ENCODE measurements at places on chromosomes 12 and 14.
A peak's percentile ranks its signal among the peaks of the same experiment; 100 is the strongest.

DNA sequence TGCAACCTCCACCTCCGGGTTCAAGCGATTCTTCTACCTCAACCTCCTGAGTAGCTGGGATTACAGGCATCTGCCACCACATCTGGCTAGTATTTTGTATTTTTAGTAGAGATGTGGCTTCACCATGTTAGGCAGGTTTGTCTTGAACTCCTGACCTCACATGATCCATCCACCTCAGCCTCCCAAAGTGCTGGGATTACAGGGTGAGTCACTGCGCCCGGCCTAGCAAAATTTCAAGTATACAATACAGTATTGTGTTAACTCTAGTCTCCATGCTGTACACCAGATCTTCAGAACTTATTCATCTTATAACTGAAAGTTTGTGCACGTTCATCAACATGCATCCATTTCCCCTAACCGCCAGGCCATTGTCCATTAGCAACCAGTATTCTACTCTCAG, 115.1 kb upstream of the MDGA2 start:
- DNase-seq: no peak

DNA sequence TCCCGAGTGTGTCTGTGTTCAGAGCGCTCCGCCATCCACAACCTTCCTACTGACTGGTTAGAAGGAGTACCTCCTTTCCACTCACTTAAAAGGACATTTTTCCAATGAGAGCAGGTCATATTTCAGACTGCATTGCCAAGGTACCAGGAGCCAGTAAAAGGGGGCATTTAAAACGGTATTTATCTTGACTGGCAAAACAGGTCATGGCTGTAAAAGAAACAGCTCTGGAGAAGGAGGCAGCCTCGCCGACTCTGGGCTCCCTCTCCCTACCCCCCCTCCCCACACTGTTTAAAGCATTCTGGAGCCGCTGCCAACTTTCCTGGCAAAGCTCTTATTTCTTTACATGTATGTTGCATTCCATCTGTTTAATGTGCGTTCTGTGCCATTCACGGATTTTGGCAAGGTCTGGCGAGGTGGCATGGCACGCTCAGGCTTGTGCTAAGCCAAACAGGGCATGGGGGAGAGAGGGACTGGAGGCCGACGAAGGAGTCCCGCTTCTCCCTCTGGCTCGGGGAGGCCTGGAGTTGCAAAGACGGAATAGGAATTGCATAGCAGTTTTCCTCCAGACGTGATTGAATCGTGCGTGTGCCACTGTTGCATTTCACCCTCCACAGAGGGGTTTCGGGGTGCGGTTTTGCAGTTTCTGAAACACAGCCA, 41.2 kb upstream of the MED13L start:
- DNase-seq: peak; percentile 32

GRCh38 chr14:103556946-103557758, 5.3 kb downstream of the BAG5 start:
- no peak for DNase-seq

GRCh38 chr12:132400011-132400641, 70.7 kb upstream of the GALNT9 start:
- DNase-seq: peak; percentile 63

DNA sequence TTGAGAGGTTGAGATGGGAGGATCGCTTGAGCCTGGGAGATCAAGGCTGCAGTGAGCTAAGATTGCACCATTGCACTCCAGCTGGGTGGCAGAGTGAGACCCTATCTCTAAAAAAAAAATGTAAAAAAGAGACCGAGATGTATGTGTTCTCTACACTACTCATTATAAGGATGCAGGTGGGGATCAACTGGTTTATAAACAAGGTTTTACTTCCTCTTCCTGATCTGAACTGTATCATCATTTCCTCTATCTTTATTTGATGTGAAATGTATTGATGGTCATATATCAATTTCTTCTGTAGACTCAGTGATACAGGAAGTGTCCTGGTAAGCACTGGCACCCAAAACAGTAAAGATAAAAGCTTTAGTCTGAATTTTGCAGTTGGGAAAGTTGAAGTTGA, 20.1 kb upstream of the USP44 start:
- DNase-seq: no peak

GRCh38 chr12:111993292-111994150, 19.4 kb downstream of the TMEM116 start:
- DNase-seq: no peak

GRCh38 chr14:104352493-104353220, 214.3 kb downstream of the KIF26A start:
- no peak for DNase-seq

GRCh38 chr12:11862798-11863197, 207.9 kb upstream of the BCL2L14 start:
- peak; percentile 87 for DNase-seq

- DNase-seq: peak; percentile 38
Observed at GRCh38 chr12:46401662-46402061, 29.1 kb upstream of the SLC38A2 start.
